Tracheal epithelial cell (primary cell): ENCODE measurements at places on chromosomes 5 and 9. TPM values are rescaled to one million over a fixed set of nuclear protein-coding genes. Genes with fewer than 3 reads are reported as not detected.

The PCA3 gene
- total RNA-seq = not detected in 2 replicates

The PCDHA2 gene
- not detected in 2 replicates for total RNA-seq

The INSL4 gene
- not detected in 2 replicates for total RNA-seq

The IFNB1 gene
- total RNA-seq = not detected in 2 replicates

The ATP10B gene
- total RNA-seq = 0.96 and 1.3 TPM in 2 replicates

The ANKDD1B gene
- 0.72 and 1.5 TPM in 2 replicates for total RNA-seq

The MAMDC4 gene
- 1.1 and 1.9 TPM in 2 replicates for total RNA-seq

The GMCL2 gene
- total RNA-seq = not detected in 2 replicates

The C9 gene
- total RNA-seq = not detected in 2 replicates

The SLC25A46 gene
- 55.8 and 71.6 TPM in 2 replicates for total RNA-seq

The SPDL1 gene
- total RNA-seq = 9.4 and 13.0 TPM in 2 replicates

The RMRP gene
- 9,806 and 24,624 TPM in 2 replicates for total RNA-seq

The CCDC183 gene
- 0.43 TPM in 1 of 2 replicates, not detected in the other for total RNA-seq

The TAF1L gene
- under 0.01 TPM in 2 replicates for total RNA-seq

The DCAF12 gene
- total RNA-seq = 18.6 and 23.0 TPM in 2 replicates

The LECT2 gene
- not detected in 2 replicates for total RNA-seq

The ENHO gene
- 0.48 TPM in 1 of 2 replicates, not detected in the other for total RNA-seq

The PROB1 gene
- total RNA-seq = 0.72 and 1.5 TPM in 2 replicates

The NINJ1 gene
- total RNA-seq = 35.4 and 50.4 TPM in 2 replicates

The WDR31 gene
- total RNA-seq = 1.2 and 3.8 TPM in 2 replicates

The CKMT2 gene
- not detected in 2 replicates for total RNA-seq

The MATR3 gene
- total RNA-seq = 181 and 197 TPM in 2 replicates

The GRXCR2 gene
- not detected in 2 replicates for total RNA-seq

The SLC23A1 gene
- total RNA-seq = 0.24 TPM in 1 of 2 replicates, not detected in the other

The CAVIN4 gene
- under 0.01 and 0.24 TPM in 2 replicates for total RNA-seq

The ENTPD8 gene
- total RNA-seq = 0.24 TPM in 1 of 2 replicates, not detected in the other

The CENPP gene
- 0.85 and 1.4 TPM in 2 replicates for total RNA-seq

The DND1 gene
- total RNA-seq = 0.43 TPM in 1 of 2 replicates, not detected in the other

The CDX1 gene
- under 0.01 TPM in 1 of 2 replicates, not detected in the other for total RNA-seq

The COL27A1 gene
- total RNA-seq = 1.9 and 5.5 TPM in 2 replicates
